Activated T-helper 2 cell treated with anti-CD3 and anti-CD28 coated beads, Interferon-gamma antibody, Interleukin-2, Interleukin-4, amounts not matched to agents 10 μg/mL and 5 μg/mL and 100 μg/mL, durations not matched to agents 14 hours and 24 hours and 36 hours (primary cell): ENCODE measurements at places on chromosomes 3 and 15.

DNA sequence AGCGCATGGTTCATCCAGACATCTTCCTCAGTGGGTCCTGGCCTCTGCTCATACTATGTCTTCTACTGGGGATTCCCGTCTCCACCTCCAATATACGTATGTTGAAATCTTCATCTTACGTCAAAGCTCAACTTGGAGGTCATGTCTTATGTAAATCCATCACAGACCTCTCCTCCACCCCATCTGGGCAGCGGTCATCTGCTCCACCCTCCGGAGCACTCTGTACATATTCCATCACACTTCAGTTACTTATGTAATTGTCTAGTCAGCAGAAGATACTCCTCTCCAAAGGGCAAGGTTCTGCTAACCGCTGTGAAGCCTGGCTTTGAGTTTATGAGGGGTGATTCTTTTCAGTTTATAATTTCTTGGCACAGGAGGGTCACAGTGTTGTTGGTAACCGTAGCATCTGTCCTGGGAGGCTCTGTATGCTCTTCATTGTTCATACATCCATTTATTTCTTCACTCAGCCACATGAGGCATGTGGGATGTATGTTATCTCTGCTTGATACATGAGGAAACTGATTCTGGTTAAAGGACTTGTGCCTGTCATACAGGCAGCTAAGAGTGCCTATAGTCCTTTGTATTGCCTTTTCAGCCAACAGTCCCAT, 22.1 kb downstream of the MAP2K1 start:
- no peak for DNase-seq

DNA sequence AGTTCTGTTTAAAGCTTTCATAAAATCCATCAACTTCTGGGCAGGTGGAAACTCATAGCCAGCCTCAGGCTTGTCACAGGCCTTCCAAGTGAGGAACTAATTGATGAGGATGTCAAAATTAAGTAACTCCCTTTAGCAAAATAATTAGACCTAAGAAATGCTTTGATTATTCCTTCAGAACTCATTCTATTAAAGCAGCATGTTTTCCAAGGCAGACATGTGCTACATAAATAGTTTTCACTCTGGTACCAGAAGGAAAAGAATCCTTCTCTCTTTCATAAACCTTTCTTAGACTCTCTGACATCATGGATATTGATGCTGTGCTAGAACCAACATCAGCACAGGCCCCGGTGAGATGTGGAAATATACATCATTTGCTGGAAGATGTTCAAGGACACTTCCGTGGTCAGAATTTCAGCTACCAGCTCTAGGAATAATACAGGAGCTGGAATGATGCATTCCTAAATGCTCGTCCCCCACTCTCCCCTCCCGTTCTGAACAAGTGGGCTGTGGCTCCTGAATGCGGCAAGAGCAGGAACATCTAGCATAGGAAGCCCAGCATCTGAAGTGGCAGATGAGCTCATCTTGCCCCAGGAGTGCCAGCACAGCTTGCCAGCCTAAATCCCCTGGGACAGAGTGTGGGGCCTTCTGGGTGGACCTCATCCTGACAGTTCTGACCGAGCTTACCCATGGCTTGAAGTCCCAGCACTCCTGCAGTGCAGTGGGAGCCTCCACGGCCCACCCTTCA, 82.4 kb downstream of the WWTR1 start:
- DNase-seq: no peak

- no peak for DNase-seq
These were observed 888.0 kb downstream of the NTRK3 start for GRCh38 chr15:87368511-87368910.

DNA sequence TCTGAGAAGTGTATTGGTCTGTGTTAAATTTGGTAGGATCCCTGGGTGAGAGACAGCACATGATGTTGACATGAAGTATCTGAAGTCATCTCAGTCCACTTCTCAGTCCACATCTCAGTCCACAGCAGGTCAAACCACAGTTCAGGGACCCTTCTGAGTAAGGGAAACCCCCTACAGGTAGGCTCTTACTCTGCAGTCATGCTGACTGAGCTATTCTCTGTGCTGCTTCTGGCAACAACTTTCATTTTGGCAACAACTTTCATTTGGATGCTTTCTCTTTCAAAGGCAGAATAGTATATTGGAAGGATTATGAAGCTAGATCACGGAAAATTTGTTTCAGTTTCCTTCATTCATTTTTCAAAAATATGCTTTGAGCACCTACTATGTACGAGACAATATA, 178.2 kb upstream of the GOLIM4 start:
- no peak for DNase-seq

DNA sequence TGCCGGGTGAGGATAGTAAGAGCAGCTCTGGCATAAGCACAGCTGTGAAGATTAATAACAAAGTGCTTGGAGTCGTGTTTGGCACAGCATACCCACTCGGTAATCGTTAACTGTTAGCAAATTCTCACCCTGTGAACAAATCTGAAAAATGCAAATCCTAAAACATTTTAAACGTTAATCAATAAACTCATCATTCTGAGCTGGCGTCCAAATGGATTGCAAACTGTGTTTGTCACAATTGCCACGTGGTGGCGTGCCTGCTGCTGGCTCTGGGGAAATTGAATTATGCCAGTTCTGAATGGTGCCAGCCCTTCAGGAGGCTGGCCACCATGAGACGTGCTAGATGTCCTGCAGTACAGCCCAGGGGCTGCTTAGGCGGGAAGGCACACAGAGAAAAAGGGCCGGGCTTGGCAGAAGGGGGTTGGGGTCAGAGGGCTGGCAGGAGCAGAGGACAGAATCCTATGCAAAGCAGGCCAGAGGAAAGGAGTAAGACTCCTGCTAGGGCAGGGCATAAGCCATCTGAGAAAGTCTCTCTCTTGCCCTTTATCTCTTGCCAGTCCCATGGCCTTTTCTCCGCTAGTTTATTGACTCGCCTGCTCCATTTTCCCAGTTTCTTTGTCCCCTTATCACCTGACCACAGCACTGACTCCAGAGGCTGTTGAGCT, 22.1 kb upstream of the POLG start:
- no peak for DNase-seq

DNA sequence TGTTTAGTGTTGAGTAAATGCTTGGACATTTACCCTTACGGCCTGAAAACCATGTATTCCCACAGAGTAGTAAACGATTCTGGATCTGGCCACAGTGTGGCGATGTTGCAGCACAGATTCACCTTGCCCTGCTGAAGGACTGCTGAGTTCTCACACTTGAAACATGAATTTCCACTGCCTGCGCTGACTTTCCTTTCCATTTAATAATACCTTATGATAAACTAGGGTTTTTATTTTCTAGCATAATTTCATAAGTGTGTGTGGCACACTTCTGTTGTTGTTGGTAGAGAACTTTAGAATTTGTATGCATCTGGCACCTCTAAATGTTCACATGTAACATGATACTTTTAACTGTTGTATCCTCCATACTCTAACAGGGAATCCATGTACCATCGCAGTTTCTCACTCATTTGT, 53.9 kb downstream of the C3orf38 start:
- no peak for DNase-seq

DNA sequence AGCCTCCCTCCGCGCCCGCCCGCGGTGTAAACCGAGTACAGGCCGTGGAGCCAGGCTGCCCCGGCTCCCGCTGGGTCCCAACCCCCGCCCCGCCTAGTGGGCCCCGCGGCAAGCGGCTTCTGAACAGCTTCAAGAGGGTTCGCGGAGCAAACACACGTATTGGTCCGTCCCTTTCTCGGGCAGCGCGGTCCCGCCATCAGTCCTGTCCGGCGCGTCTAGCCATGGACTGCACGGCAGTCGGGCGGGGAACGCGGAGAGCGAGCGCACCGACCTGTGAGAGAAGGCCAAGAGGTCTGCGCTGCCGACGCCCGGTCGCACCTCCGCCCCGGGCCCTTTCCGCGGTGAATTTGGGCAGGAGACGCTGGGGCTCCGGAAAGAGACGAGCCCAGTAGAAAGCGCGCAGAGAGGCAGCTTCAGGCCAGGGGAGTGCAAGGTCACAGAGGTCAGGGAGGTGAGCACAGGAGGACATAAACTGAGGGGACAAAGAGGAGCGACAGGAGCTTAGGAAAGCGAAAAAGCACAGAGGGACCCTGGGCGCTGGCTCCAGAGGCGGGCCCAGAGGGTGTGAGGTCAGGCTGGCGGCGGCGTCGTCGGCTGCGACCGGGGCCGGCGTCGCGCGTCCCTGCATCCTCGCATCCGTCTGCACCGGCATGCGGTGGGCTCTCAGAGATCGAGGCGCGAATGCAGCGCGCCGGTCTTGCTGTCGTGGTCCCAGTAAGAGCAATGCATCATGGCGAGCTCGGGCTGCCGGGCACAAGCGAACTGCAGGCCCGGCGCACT, 1.8 kb downstream of the FOXL2 start:
- DNase-seq: no peak

DNA sequence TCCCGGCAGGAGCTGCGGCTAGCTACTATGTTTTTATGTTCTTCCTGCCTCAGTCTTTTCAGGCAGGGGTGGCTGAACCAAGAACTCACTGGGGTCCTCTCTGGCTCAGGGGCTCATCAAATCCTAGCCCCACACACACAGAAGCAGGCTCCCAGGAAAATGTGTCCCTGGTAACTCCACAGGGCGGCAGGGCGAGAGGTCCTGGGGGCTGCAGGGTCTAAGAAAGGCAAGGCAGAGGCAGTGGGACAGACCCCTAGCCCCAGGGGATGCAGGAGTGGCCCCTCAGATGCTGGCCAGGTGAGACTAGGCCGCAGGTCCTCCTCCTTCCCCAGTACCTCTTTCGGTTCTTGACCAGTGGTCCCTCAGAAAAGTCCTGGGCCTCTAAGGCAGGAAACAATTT, 48.9 kb downstream of the PTH1R start:
- DNase-seq: no peak

GRCh38 chr3:123448536-123449101, at the start of gene ADCY5:
TSS of gene ADCY5 (minus strand) at chr3:123449090. CDS start at chr3:123448545, 545 bp downstream.
- no peak for DNase-seq

DNA sequence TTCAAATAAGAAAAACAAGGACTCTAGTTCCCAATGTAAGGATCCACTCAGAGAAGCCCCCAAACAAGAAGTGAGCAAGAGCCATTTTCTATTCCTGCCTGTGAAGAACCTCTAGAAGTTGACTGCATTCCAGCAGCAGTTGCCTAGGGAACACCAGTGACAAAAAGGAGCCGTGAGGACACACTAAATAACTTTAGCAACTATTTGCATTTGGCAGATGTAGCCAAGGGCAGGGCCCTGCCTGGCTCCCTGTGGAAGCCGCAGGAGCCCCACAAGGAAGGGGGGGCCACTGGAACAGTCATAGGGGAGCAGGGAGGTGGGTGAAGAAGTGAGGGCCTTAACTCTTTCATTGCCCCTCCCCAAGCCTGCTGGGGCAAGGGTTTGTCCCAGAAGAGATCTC, 470.2 kb upstream of the PROK2 start:
- DNase-seq: no peak

- no peak for DNase-seq
These were observed 39.8 kb downstream of the CGGBP1 start for GRCh38 chr3:88019024-88019423.

- no peak for DNase-seq
These were observed 107.6 kb downstream of the SMAD6 start for GRCh38 chr15:66809664-66810063.

DNA sequence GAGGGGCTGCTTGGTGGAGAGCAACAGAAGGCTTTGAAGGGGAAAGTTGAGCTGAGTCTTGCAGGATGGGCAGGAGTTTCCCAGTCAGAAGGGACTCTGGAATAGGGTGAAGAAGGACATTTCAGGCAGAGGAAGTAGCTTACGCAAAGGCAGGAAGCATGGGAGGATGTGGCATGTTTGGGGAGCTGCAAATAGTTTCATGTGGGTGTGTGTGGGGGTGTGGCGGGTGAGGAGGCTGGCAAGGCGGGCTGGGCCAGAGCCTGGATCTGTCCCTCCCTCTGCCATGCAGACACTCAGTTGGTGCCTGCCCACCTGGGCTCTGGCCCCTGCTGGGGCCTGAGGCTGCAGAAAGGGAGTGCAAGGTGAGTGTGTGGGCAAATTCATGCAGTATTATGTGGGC, 10.4 kb downstream of the TEX264 start:
- DNase-seq: peak; percentile 52

- DNase-seq: no peak
These were observed 17.0 kb upstream of the PPM1L start for GRCh38 chr3:160739079-160739478.

DNA sequence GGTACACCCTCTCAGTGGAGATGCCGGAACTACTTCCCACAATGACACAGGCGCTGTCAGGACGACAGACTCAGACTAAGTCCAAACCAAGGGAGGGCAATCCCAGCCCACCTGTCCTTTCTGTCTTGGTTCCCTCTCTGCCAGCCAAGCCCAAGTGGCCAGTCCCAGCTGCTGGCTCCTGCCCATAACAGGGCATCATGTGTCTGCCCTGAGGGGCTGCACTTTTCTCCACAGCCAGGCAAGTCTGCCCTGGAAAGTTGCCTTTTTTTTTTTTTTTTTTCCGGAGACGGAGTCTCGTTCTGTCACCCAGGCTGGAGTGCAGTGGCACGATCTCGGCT, 20.0 kb upstream of the BCL2A1 start:
- no peak for DNase-seq

DNA sequence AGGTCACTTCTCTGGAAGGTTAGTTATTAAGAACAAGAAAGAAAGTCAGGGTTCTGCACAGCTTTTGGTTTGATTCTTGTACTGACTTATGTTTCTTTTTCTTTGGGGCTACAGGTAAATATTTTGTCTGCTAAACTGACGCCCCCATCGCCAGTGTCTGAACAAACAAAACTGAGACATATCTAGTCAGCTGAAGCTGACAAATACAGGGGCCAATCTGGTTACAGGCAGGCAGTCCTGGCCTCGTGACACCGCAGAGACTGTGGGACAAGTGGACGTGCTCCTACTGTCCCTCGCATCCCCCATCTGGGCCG, 4.6 kb upstream of the RPL14 start:
- no peak for DNase-seq

DNA sequence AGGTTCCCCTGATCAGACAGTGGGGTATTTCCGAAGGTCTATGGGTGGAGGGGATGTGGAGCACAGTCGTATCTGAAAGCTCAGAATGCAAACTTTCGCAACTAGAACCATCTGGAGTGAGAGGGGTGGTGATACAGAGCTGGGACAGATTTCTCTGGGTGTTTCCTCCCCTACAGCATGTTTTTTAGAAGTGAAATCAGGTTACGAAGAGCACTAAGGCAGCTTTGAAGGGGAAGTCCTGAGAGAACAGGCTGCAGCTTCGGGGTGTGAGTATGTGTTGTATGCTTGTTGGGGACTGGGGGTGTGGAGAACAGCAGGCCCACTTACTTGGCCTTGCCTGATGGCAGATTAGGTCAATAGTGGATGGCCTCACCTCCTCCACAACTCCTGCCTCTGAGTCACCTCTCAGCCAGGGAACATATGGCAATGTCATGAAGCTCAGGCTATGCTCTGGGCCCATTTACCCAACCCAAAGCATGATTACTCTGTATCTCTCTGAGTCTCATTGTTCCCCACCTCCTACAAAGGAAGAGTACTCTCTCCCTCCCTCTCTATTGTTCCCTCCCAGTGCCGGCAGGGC, 107.2 kb upstream of the RASGRP1 start:
- DNase-seq: peak; percentile 41

- peak; percentile 57 for DNase-seq
These were observed 513.7 kb downstream of the FOXP1 start for GRCh38 chr3:71069797-71070196.

DNA sequence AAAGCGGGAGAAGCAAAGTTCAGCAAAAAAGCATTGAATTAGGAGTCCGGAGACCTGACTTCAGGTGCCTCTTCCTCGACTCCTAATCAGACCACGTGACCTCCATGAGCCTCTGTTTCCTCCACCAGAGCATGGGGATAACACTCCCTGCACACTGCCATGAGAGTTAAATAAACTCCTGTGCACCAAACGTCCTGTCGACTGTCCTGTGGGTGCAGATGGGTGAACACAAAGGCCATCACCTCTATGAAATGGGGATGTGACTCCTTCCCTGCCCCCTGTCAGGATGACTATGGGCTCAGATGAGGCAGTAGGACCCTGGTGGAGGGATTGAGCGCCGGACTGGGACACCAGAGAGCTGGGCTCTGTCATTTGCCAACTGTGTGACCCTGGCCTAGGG, 13.5 kb upstream of the TSPAN3 start:
- DNase-seq: no peak
